ENCODE measurements at places on chromosomes 7 and 10.

DNA sequence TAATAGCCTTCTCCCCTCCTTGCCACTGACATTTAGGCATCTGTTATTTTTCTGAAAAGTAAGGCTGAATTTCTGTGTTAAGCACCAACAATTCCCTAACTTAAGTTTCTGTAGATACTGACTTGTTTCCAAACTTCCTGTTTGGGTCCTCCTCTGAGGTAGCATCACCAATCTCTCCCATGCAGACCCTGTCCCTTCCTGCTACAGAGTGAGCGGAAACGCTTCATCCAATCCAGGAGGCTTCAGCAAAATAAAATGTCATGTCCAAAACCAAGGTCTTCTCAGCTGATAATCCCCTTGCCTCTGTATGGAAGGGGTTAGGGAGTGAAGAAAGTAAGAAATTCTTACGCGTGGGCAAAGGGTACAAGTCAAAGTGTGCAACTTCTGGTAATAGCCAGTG is 29.9 kb downstream of the XPNPEP1 start:
- no peak for DNase-seq

GRCh38 chr7:19295376-19295775 is 150.2 kb upstream of the FERD3L start:
- DNase-seq, result no peak

- no peak for DNase-seq
These were observed 314.6 kb downstream of the AUTS2 start for GRCh38 chr7:69912846-69913245.

DNA sequence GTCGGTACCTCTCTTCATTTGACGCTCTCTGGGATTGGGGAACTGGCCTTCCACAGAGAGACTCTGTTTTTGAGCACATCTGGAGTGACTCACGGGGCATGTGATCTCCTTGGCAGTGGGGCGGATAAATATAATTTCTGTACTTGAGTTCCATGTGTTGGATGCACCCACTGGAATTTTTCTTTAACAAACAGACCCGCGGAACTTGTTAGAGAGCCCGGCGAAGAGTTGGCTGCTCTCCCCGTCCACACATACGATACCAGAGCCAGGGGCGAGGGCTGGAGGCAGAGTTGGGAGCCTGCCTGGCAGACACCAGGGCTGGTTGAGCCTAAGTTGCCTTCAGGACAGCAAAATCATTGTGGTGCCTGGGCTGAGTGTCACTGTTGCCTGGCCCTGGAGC is at the start of gene FAM180A:
Gene FAM180A (minus strand): TSS at position 44 of the 400 bp plus-strand sequence. CDS start 233 bp downstream, outside the sequence.
- no peak for DNase-seq

DNA sequence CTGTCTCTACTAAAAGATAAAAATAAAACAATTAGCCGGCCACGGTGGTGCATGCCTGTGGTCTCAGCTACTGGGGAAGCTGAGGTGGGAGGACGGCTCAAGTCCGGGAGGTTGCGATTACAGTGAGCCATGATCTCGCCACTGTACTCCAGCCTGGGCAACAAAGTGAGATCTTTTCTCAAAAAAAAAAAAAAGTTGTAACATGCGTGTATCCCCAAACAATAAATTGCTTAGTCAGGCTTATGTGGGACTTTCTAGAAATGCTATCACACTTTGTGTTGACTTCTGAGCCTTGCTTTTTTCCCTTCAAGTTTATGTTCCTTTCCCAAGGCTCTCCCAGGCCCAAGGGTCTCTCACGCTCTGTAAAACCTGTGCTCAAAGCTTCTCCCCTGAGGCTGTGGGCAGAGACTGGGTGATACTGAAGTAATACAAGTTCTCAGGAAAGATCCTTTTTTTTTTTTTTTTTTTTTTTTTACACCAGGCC is 88.0 kb upstream of the TNS3 start:
- DNase-seq, result no peak

DNA sequence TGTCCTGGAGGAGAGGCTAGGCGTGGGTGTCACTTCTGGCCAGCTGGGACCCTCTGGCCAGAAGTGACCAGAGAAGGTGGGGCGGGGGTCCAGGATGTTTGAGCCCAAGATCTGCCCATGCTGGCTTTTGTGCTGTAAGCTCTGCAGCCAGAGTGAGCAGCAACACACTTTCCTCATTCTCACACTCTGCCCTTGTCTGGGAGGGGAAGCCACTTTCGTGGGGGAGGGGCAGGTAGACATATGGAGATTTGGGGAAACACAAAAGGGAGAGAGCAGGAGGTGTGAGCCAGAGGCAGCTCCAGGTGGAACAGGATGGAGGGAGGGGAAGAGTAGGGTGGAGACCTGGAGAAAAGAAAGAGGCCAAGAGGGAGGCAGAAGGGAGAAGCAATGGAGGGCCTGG is 31.5 kb upstream of the ADCYAP1R1 start:
- DNase-seq, result no peak

DNA sequence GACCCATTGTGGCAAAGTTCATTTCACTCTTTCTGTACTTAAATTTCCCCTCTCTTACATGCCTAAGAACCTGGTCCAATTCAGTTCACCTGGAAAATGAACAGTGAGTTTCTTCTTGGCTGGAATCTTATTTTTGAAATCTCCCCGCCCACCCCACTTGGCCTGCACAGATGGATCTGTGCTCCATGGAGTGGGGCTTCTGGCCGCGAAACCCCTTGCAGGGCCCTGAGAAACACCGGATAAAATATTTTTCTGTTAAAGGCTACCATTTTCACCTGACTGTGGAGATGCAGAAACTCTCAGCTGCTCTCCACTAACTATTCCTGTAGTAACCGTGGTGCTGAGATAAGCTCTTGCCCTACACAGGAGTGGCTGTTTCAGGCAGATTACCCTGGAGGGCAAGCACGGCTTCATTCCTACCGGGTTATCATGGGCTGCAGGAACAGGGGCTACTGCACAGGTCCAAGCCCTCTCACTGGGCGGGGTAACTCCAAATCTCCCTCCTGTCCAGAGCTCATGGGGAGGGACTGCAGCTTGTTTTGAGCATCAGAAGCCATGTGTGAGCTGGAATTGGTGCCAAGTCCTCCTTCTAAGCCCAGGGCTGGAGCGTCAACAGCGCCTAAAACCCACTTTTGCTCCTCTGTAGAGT is 118.9 kb downstream of the PRPF18 start:
- DNase-seq, result no peak

GRCh38 chr7:107001490-107001889 is 43.0 kb upstream of the PRKAR2B start:
- no peak for DNase-seq

GRCh38 chr10:57785068-57785467 is 482.6 kb downstream of the IPMK start:
- no peak for DNase-seq

GRCh38 chr10:52353960-52354394 is 39.9 kb downstream of the DKK1 start:
- no peak for DNase-seq

DNA sequence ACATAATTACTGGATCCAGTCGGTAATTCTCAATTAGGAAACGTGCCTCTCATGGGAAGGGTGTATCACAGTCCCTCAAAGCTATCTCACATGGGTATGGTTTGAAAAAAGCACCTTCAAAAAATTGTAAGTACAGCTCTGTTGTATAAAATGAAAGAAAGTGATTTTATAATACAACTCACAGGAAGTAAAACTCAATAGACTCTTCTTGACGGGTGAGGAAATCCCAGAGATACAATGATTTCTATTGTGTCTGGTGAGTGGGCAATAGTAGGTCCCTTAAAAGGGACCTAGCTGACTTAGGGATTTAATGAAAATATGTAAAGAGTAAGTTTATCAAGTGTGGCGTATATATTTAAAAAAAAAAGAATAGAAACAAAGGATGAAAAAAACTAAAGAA is 27.0 kb downstream of the TASOR2 start:
- DNase-seq, result no peak

DNA sequence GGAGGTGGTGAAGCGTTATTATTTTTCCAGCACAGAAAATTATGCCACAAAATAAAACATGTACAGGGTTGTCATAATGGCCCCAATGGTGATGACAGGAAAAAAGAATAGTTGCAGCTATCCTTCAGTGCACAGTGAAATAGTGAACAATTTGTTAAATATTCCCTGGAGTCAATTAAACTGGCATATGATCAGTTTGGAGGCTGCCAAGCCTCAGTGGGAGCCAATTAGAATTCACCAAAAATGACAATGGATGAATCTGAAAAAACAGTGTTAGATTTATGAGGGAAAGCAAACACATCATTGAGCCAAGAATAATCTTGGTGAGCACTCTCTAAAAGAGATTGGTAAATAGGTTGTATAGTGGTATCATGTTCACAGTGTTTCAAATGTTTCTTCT is 146.3 kb downstream of the OTUD1 start:
- no peak for DNase-seq

DNA sequence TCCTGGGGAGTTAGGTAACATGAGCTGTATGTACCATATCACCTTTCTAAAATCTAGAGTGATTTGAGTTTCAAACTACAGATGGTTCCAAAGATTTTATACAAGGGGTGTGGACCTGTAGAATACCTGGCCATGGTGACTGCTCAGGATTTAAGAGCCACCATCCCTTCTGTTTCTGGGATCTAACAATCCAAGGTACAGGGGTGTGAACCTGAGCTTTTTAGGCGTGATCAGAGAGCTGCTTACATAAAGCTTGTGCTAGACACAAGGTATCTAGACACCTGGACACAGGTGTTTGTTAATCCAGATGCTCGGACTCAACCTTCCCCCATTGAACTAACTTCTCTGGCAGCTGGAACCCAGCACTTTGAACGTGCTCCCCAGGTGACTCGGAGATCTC is 516.4 kb downstream of the RPS24 start:
- no peak for DNase-seq

- no peak for DNase-seq
These were observed 86.8 kb downstream of the FANK1 start for GRCh38 chr10:125983161-125983560.

DNA sequence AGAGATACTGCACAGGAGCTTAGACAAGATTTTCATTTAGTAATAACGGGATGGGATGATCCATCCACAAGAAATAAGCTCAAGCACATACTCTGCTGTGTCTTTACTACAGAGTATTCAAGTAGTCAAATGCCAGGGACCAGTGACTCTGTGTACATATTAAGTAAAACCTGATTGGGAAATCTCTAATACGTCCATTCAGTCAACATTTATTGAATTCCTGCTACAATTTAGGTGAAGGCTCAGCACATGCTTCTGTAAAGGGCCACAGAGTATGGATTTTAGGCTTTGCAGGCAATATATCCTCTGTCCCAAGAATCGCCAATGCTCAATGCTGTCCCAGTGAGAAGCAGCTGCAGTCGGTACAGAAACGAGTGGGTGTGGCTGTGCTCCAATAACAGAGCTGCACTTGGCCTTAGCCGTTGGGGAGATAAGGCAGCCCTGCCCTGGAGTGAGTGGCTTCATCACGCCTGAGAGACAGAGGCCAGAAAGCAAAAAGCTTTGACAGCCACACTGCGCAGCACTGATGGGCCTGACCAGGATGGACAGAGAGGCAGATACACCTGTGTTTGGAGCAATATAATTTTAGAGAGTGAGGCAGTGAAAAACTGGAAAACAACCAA is 186.8 kb downstream of the PARD3 start:
- no peak for DNase-seq

GRCh38 chr10:131310142-131310541 is 1.4 kb downstream of the TCERG1L start:
- DNase-seq, result no peak

DNA sequence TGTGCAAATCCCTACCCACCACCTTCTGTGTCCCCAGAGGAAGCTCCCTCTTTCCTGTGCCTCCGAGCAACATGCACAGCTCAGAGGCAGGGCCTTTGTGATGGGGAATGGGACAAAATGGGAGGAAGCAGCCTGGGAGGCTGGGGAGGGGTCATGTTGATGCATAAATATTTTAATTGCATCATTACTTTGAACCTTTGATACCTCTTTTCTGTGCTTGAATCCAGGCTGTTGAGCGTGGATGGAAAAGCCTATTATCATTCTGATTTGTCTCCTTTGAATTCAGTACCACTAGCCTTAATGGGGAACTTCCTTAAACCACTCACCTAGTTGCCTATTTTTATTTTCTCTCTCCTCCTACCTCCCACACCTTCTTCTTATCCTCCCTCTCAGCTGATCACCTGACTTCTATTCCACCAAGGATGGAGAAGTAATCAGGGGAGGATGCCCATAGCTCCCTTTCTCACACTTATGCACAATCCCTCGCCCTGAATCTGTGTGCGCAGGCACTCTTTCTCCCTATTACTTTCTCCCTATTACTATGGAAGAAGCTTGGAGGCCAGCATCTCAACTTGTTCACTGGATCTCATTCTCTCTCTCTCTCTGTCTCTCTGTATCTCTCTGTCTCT is 78.5 kb downstream of the SEC61G start:
- DNase-seq, result no peak

DNA sequence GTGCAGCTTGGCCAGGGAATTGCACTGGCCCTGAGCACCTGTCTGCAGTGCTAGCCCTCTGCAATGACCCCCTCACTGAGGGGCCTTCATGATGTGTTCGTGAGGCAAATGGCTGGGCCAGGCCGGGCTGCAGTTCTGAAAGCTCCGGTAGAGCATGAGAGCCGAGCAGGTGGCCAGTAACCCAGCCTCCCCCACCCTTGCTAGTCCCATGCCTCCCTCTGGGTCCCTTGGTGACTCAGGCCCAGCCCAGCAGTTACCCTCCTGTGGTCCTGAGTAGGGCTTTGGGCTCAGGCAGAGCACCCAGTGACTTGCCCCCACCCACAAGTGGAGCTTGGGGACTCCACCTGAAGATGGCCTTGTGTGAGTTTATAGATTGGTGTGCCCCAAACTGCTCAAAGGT is 16.1 kb upstream of the CSGALNACT2 start:
- peak; percentile 15 for DNase-seq

DNA sequence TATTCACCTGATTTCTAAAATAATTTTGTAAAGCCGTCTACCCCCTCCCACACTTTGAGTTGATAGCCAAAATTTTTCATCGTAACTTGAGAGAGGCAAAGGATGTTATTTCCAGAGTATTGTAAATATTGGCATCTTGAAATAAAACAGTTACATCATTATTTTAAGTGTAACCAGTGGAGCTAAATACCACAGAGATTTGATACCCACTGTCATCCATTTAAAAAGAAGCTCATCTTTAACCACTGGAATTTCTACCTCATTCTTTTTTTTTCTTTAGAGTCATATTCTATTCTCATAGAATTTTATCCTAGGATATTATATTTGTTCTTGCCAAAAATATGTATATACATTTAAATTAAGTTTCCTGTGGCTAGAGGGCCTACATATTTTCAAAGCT is 48.6 kb downstream of the CAMK1D start:
- no peak for DNase-seq

GRCh38 chr7:16398146-16399017 is 23.0 kb downstream of the CRPPA start:
- no peak for DNase-seq

- no peak for DNase-seq
These were observed 78.9 kb downstream of the MICALL2 start for GRCh38 chr7:1380231-1380815.

GRCh38 chr7:131325179-131325840 is 2.4 kb upstream of the MKLN1 start:
- DNase-seq, result no peak

Measured in D341Med (cell line).